Vagina (tissue), 2 donors: ENCODE measurements at places on chromosomes 2 and 18. TPM values are rescaled to one million over a fixed set of nuclear protein-coding genes. Genes with fewer than 3 reads are reported as not detected.
A peak's percentile ranks its signal among the peaks of the same experiment; 100 is the strongest.

DNA sequence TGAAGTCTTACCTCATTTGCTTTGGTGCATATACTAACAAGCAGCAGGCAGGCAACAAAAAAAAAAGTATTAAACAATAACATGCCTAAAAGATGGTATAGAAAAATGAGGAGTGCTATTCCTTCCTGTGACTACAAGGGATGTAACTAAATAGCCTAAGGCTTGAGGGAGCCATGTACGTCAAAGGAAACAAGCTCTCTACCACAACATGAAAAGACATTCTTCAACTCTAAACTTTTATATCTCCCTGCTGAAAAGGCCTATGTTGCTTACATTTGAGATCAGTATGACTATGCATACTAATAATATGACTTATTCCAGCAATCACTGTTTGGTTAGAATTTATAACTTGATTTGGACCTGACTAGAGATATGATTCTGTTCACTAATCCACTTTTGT is 347.9 kb downstream of the ADCYAP1 start:
- H3K27me3 ChIP-seq, result no peaks in the 10 kb centered on the region
- H3K36me3 ChIP-seq, result no peaks in the 10 kb centered on the region
- H3K4me1 ChIP-seq, result no peaks in the 10 kb centered on the region
- no peak overlapping the region for H3K4me3 ChIP-seq

GRCh38 chr2:28624793-28625701 is 126.6 kb upstream of the PPP1CB start:
- no peaks in the 10 kb centered on the region for H3K36me3 ChIP-seq
- H3K4me1 ChIP-seq, result peaks cover 70% of the 10 kb centered on the region

DNA sequence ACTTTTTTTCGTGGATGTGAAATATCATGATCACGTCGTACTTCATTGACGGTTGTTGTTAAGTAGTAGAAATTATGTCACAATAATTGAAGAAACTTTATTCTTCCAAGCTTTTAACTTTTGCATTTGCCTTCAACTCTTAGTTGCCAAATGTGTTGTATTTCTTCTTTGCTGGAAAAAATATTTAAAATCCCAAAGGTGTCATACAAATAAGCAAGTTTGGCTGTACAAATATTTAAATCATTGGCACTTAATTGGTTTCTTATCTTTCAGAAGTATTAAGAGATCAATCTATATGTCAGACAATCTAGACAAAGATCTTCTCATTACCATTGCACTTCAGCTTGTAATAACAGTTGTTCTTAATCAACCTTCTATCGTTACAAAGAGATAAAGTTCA is 204.0 kb upstream of the HDAC4 start:
- H3K4me1 ChIP-seq, result no peaks in the 10 kb centered on the region
- no peaks in the 10 kb centered on the region for H3K27me3 ChIP-seq
- H3K36me3 ChIP-seq, result no peaks in the 10 kb centered on the region

- H3K36me3 ChIP-seq, result no peaks in the 10 kb centered on the region
- H3K27me3 ChIP-seq, result no peaks in the 10 kb centered on the region
- peaks cover 35% of the 10 kb centered on the region for H3K4me1 ChIP-seq
These were observed 40.4 kb downstream of the LDLRAD4 start for GRCh38 chr18:13258921-13259320.

- no peaks in the 10 kb centered on the region for H3K36me3 ChIP-seq
- peaks cover 79% of the 10 kb centered on the region for H3K4me1 ChIP-seq
- H3K27me3 ChIP-seq, result no peaks in the 10 kb centered on the region
- DNase-seq, result no peak
- H3K27ac ChIP-seq, result no peak overlapping the region
These were observed 132.2 kb upstream of the ITGB6 start for GRCh38 chr2:160332318-160332717.

DNA sequence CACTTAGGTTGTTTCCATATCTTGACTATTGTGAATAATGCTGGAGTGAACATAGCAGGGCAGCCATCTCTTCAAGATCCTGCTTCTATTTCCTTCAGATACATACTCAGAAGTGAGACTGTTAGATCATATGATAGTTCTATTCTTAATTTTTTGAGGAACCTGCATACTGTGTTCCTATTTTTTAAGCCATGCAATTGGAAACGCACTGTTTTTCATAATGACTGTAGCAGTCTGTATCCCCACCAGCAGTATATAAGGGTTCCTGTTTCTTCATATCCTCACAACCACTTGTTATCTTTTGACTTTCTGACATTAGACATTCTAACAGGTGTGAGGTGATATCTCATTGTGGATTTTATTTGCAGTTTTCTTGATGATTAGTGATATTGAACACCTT is 15.5 kb downstream of the NEURL3 start:
- peaks cover 8% of the 10 kb centered on the region for H3K4me1 ChIP-seq
- no peak for DNase-seq
- H3K4me3 ChIP-seq, result no peak overlapping the region

ANKRD29 gene
- 32.9 TPM for total RNA-seq

MGAT5 gene
- total RNA-seq, result 16.7 TPM

DNA sequence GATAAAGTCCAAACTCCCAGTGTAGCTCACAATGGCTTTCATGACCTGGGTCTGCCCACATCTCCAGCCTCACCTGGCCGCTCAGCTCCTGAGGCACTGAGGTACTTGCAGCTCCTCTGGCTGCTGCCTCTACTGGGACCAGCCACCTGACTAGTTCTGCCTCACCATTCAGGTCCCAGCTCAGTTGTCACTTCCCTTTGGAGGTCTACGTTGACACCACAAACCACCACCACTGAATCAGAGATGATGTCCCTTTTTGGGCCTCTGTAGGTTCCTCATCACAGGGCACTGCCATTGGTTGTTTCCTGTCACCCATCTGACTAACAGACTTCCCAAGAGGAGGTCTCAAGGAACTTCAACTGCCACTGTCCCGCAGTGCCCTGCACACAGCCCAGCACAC is 21.2 kb downstream of the SPP2 start:
- H3K4me1 ChIP-seq, result no peaks in the 10 kb centered on the region
- DNase-seq, result no peak
- H3K27me3 ChIP-seq, result no peaks in the 10 kb centered on the region
- H3K4me3 ChIP-seq, result no peak overlapping the region

DNA sequence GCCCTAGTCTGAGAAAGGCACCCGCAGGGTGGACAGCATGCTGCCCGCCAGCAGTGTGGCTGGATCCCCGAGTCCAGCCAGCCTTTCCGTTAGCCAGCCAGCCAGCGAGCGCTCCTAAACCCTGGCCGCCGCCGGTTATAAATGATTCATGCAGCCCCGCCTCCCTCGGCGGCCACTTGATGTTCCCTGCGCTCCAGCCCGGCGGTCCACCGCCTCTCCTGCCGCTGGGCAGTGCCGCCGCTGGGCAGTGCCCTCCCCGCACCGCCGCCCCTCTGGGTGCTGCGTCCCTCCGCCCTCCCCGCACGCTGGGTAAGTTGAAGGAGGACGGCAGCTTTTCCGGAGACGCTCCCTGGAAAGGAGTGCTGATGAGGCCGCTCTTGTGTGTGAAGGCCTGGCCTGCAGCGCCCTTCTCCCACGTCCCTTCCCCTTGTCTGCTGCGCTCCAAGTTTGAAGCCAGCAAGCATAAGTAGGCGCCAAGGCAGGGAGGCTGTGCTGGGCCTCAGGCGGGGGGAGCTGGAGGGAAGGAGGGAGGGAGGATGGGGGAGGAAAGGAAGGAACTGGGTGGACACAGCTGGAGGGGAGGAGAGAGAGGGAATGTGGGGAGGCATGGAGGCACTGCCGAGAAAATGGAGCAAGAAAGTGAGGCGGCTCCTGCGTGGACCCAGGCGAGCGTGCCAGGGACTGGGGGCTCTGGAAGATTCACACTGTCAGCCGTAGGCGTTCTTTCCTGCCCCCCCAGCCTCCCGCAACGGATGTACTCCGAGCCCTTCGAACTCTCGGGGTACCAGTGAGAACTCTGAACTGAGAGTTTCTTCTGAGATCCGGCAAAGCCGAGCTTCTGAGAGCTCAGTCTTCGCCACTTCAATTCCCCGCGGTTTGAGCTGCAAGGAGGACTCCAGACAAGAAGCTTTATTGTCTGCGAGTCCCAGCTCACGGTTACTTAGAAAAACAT is 131.9 kb downstream of the GLI2 start:
- H3K36me3 ChIP-seq, result no peaks in the 10 kb centered on the region
- DNase-seq, result no peak
- H3K27ac ChIP-seq, result peak overlapping the region; percentile 85
- H3K4me3 ChIP-seq, result peak overlapping the region; percentile 49
- H3K4me1 ChIP-seq, result peaks cover 50% of the 10 kb centered on the region

CYP1B1 gene
- total RNA-seq, result 88.9 TPM

- no peak overlapping the region for H3K27ac ChIP-seq
- H3K27me3 ChIP-seq, result no peaks in the 10 kb centered on the region
- no peak for DNase-seq
- no peaks in the 10 kb centered on the region for H3K4me1 ChIP-seq
- no peak overlapping the region for H3K4me3 ChIP-seq
These were observed 525.7 kb downstream of the LRP1B start for GRCh38 chr2:141605163-141605562.

- H3K4me1 ChIP-seq, result no peaks in the 10 kb centered on the region
- no peak overlapping the region for H3K4me3 ChIP-seq
- no peaks in the 10 kb centered on the region for H3K27me3 ChIP-seq
- H3K36me3 ChIP-seq, result no peaks in the 10 kb centered on the region
These were observed 198.2 kb upstream of the SPRED2 start for GRCh38 chr2:65630643-65631042.

TMEM37 gene
- total RNA-seq, result 3.2 TPM

DNA sequence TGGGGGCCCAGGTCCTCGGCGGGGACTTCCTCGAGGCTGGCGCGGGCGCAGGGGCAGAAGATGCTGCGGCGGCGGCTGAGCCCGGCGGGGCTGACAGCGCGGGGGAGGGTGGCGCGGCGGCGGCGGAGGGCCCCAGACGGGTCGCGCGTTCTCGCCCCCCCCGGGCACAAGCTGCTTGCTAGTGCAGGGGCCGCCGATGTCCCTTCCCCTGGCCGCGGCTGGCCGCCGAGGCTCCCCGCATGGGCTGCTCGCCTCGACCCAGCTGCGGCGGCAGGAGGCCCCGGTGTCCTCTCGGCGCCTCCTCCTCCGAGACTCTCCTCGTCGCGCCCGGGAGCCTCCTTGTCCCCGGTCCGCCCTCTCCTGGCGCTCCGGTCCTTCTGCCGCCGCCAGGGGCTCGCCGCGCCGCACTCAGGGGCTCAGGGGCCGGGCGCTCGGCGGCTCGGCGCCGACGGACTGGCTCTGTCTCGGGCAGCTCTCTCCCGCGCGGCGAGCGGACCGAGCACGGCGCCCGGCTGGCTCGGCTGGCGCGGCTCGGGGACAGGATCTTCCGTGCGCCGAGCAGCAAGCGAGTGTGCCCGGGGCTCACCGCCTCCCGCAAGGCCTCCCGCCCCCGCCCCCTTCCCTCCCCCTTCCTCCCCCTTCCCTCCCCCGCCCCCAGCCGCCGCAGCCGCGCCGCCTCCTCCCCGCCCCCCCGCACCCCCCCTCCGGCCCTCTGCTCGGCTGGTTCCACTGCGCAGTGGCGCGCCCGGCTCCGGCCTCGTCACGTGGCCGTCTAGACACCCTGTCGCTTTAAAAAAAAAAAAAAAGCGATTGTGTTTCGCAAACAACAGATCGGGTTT is 902 bp upstream of the SMAD7 start:
- no peaks in the 10 kb centered on the region for H3K36me3 ChIP-seq
- H3K4me3 ChIP-seq, result peak overlapping the region; percentile 89
- H3K4me1 ChIP-seq, result peaks cover 53% of the 10 kb centered on the region
- DNase-seq, result no peak
- H3K27ac ChIP-seq, result peak overlapping the region; percentile 98
- H3K27me3 ChIP-seq, result no peaks in the 10 kb centered on the region

- no peaks in the 10 kb centered on the region for H3K27me3 ChIP-seq
- no peak for DNase-seq
- H3K36me3 ChIP-seq, result no peaks in the 10 kb centered on the region
- H3K4me1 ChIP-seq, result peaks cover 21% of the 10 kb centered on the region
These were observed at the start of gene CDCA7 for GRCh38 chr2:173354582-173355131. TSS of gene CDCA7 (plus strand) at chr2:173354872. CDS start at chr2:173354964, 92 bp downstream.

- DNase-seq, result no peak
- H3K36me3 ChIP-seq, result no peaks in the 10 kb centered on the region
- no peak overlapping the region for H3K4me3 ChIP-seq
- no peaks in the 10 kb centered on the region for H3K4me1 ChIP-seq
- H3K27me3 ChIP-seq, result no peaks in the 10 kb centered on the region
- H3K27ac ChIP-seq, result no peak overlapping the region
These were observed 529.9 kb downstream of the SLC4A3 start for GRCh38 chr2:220157312-220157711.

DNA sequence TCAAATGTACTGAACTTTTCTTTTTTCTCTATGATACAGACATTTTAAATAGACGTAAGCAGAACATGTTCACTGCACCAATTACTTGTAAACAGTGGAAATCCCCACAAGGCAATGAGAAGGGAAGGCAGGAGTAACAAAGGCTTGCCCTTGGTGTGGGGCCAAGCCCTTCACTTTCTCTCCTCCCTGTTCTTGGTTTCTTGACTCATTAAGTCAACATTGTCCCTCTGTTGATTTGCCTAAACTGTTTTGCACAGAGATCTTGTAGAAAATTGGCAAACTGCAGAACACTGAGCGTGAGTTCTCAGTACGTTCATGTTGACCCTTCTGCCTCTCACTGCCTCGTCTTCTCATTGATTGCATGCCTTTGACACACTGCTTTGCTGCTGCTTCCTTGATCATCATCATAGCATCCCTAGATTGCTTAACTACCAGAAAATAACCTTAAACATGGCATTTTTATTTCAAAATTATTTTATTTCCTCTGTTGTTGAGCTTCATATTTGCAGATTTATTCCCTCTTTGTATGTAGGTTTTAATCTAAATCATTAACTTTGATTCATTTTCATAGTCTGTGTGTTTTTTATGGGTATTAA is 257.7 kb downstream of the PTGR3 start:
- no peaks in the 10 kb centered on the region for H3K36me3 ChIP-seq
- DNase-seq, result no peak
- H3K27me3 ChIP-seq, result no peaks in the 10 kb centered on the region
- no peak overlapping the region for H3K27ac ChIP-seq

CHRND gene
- not detected for total RNA-seq

D2HGDH gene
- 21.1 TPM for total RNA-seq

- DNase-seq, result no peak
- H3K27me3 ChIP-seq, result no peaks in the 10 kb centered on the region
- no peak overlapping the region for H3K4me3 ChIP-seq
- no peak overlapping the region for H3K27ac ChIP-seq
- H3K36me3 ChIP-seq, result no peaks in the 10 kb centered on the region
- H3K4me1 ChIP-seq, result peaks cover 6% of the 10 kb centered on the region
These were observed 4.9 kb downstream of the STAT4 start for GRCh38 chr2:191145769-191146471.

DNA sequence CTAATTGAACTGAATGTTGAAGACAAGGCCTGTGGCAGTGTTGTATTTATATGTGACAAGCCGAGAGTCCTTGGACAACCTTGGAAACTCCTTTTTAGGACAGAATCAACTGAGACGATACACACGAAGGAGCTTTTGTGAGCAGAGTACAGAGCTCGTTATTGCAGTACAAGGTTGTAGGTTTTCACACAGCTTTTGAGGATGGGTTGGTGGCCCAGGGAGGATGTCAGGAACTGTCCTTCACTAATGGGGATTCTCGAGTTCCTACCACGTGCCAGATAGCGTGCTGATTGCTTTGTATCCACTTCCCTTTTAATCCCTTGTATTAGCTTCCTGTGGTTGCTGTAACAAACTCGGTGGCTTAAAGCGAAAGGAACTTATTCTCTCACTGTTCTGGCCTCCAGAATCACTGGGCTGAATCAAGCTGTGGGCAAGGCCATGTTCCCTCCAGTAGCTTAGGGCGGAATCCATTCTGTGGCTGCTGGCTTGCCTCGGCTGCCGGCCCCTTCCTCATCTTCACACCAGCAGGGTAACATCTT is 20.2 kb downstream of the INPP4A start:
- peak overlapping the region; percentile 28 for H3K27ac ChIP-seq
- peaks cover 49% of the 10 kb centered on the region for H3K4me1 ChIP-seq
- no peak overlapping the region for H3K4me3 ChIP-seq
- H3K36me3 ChIP-seq, result no peaks in the 10 kb centered on the region
- DNase-seq, result no peak

EVX2 gene
- total RNA-seq, result 0.98 TPM

SAG gene
- total RNA-seq, result not detected
